Stimulated activated CD8-positive, alpha-beta memory T cell treated with anti-CD3 and anti-CD28 coated beads, Interleukin-12 subunit alpha, Interleukin-12 subunit beta, amount 100 ng/mL, for 4 hours (primary cell): ENCODE measurements at places on chromosomes 13 and 19.

GRCh38 chr13:41268764-41269163 is 5.4 kb upstream of the MTRF1 start:
- DNase-seq = no peak

DNA sequence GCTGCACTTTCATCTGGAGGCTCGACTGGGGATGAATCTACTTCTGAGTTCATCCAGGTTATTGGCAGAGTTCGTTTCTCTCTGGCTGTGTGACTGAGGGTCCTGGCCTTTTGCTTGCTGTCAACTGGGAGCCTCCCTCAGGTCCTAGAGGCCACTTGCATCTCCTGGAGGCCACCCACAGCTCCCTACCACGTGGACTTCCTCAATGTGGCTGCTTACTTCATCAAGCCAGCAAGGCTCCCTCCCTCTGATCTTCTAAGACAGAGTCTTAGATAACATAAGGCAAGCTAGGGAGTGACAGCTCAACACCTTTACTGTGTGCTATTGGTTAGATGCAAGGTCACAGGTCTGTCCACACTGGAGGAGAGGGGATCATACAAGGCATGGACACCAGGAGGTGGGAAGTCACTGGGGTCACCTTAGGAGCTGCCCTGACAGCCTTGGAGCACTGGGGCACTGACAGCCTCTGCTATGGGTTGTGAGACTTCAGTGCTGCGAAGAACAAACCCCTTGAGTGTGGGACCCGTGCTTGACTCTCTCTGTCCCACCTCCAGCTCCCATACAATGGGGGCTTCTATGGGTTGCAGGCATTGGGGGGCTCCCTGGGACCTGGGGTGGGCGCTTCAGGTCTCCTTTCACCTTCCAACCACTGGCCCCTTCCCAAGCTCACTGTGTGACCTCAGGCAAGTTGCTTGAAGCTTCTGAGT is 5.3 kb downstream of the FAM187B start:
- no peak for DNase-seq

DNA sequence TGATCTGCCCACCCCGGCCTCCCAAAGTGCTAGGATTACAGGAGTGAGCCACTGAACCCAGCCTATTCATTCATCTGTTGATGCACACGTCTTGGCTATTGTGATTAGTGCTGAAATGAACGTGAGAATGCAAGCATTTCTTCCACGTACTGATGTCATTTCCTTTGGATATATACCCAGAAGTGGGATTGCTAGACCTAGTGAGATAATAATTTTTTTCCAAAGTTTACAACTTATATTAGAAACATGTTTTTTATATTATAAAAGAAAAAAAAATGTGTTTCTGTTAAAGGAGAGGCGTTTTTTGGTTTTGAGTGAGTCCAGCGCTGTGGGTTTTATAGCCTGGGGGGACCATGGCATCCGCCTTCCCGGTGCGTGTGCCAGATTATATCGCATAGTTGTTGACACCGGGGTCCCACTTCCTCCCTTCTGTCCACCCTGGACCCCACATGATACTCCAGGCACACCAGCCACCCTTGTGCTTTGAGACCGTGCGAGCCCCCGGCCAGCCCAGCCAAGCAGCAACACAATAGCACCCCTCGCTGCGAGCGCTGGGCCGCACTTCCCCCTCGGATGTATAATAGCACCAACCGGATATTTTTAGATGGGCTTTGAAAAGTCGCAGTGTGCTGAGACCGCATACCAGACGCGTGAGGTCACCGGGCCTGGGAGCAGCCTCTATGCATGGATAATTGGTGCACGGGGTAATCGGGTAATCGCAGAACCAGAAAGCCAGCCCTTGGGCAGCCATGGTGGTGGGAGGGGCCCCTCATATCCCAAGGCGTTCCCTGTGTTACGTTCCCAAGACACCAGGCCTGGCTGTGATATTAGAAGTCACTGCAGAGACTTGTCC is 59.6 kb downstream of the MYO9B start:
- peak; percentile 8 for DNase-seq

DNA sequence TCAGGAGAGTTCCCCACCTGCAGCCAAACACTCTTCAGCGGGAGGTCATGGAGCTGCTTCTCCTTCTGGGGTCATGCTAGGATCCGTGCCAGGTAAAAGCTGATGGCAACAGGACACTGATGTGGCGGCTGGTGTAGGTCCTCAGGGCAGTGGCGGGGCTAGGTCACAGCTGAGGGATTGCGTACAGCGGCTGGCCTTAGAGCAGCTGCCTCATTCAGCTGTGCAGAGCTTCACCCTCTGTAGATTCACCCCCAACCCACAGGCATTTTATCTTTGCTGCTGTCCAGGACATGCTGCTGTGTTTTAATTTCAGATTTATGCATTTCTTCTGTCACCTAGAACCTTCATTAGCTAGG is 2.3 kb downstream of the MCF2L start:
- no peak for DNase-seq

- no peak for DNase-seq
Measured at GRCh38 chr19:14127176-14127575, 9.2 kb downstream of the ASF1B start.

DNA sequence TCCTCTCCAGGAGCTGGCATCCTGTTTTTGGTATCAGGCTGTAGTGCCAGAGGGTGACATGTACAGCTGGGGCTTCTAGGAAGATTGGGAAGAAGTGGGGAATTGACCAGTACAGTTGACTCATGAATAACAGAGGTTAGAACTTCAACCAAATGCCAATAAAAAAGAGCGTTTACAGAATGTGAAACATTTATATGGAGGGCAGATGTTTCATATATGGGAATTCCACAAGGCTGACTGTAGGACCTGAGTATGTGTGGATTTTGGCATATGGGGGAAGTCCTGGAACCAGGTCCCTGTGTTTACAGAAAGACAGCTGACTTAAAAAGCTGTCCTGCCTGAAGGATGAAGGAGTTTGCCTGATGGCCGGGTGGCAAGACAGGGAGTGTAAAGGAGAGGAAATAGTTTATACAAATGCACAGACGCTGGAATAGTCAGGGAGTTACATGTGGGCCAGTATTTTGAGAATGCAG is 5.2 kb downstream of the CHAMP1 start:
- DNase-seq = no peak

DNA sequence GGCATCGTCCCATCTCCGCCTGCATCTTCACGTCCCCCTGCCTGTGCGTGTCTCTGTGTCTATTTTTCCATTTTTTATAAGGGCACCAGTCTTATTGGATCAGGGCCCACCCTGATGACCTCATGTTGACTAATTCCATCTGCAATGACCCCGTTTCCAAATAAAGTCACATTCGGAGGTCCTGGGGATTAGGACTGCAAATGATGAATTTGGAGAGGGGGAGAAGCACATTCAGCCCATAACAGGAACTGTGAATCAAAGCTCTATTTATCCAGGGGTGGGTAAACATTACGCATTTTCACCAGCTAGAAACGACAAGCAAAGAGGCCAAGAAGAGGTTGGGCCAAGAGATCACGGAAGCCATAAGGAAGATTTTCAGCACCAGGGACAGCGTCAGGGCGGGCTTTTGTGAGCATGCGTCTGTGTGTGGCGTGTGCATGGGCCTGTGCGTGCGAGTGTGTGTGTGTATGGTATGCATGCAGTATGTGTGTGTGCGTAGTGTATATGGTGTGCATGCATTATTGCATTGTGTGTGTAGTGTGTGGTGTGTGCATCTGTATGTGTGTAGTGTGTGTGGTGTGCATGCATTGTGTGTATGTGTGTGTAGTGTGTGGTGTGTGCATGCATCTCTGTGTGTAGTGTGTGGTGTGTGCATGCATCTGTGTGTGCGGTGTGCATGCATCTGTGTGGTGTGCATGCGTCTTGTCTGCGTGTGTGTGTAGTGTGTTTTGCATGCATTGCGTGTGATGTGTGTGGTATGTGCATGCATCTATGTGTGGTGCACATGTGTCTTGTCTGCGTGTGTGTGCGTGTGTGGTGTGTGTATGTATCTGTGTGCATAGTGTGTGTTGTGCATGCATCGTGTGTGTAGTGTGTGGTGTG is 19.6 kb downstream of the CELF5 start:
- DNase-seq = no peak

GRCh38 chr13:73274147-73274546 is 215.3 kb downstream of the KLF5 start:
- no peak for DNase-seq
